Stimulated activated CD4-positive, alpha-beta T cell treated with anti-CD3 and anti-CD28 coated beads, Interleukin-4, amount 100 ng/mL, for 1 hour (primary cell): ENCODE measurements at places on chromosomes 12 and 14.
A peak's percentile ranks its signal among the peaks of the same experiment; 100 is the strongest.

DNA sequence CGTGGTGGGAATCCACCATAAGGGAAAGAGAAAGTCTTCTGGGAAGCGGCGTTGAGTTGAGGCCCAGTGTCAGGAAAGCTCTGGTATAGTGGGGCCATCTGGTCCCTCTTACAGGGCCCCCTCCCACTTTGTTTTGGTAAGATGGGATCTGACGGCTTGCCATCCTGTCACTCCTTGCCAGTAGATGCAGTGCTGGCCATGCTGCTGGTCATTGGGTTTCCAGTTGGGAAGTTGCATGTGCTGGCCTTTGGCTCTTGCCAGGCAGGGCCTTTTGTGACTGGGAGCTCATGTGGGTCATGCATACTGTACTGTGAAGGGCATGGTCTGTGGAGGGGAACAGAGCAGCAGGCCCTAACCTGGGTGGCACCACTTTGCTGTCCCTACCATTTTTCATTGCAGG is 3.8 kb downstream of the TRAF3 start:
- no peak for DNase-seq

DNA sequence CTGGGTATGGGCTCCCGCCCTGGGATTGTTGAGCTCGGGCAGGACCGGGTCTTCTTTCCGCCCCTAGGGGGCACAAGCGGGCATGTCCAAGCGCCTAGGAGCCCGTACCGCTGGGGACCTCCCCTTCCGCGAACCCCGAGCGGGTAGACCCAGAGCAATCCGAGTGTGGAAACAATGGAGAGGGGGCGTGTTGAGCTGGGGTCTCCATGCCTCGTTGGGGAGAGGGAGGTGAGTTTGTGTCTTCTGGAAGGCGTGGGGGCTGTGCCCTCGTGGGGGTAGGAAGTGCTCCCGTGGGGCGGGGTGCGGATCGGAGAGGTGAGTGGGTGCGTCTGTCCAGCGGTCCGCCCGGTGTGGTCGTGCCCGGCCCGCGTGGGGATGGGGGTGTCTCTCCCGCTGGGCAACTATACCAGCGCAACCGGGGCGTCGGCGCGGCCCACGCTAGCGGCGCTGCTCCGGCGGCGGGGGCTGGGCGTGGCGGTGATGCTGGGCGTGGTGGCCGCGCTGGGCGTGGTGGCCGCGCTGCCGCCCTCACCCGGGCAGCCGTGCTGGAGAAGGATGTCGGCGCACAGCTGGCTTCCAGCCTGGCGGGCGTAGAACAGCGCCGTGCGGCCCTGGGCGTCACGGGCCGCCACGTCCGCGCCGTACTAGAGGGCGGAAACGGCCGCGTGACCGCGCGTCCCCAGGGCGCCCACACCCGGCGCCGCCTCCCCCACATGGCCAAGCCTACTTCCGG is 12.2 kb downstream of the AGAP2 start:
- DNase-seq = no peak

- DNase-seq = peak; percentile 15
Observed at GRCh38 chr12:109777544-109777943, 55.7 kb downstream of the TRPV4 start.

GRCh38 chr12:88383405-88383804 is 196.9 kb downstream of the KITLG start:
- no peak for DNase-seq

DNA sequence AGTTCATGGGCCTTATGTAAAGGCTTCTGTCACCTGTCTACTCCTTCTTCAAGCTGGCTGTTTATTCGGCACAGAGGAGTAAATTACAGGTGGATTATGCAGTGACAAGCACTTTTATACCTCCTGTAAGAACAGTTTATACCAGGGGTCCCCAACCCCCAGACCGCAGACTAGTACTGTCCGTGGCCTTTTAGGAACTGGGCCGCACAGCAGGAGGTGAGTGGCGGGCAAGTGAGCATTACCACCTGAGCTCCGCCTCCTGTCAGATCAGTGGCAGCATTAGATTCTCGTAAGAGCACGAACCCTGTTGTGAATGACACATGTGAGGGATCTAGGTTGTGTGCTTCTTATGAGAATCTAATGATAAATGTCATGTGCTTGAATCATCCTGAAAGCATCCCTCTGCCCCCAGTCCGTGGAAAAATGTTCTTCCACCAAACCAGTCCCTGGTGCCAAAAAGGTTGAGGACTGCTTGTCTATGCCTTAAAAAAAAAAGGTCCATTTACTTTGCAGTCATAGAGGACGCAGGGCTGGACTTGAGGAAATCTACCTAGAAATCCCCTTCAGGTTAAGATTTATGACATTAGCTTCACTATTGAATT is 78.8 kb downstream of the ETV6 start:
- no peak for DNase-seq

DNA sequence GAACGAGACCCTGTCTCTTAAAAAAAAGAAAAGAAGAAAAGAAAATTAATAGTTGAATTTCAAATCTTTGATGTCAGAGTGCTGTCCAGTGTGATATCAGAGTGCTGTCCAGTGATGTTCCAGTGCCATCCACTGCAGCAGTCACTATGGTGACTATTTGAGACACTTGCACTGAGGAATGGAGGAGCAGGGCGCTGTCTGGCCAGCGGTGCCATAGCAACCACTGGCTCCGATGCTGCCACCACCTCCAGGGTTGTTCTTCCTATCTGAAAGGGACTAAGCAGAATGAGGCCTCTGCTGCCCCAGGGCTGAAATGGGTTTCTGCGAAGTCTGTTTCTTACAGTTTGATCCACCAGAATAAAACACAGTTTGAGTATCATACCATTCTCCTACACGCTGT is 272.9 kb downstream of the NUAK1 start:
- DNase-seq = no peak

GRCh38 chr12:18461758-18462157 is 200.4 kb downstream of the PIK3C2G start:
- no peak for DNase-seq

GRCh38 chr12:53478865-53479264 is 20.4 kb downstream of the MAP3K12 start:
- DNase-seq = no peak

GRCh38 chr14:73695997-73696396 is 18.2 kb downstream of the PNMA1 start:
- DNase-seq = no peak

GRCh38 chr12:121388421-121388981 is 11.4 kb upstream of the RNF34 start:
- DNase-seq = no peak

GRCh38 chr12:49121047-49121696 is 10.0 kb downstream of the TUBA1B start:
- no peak for DNase-seq

DNA sequence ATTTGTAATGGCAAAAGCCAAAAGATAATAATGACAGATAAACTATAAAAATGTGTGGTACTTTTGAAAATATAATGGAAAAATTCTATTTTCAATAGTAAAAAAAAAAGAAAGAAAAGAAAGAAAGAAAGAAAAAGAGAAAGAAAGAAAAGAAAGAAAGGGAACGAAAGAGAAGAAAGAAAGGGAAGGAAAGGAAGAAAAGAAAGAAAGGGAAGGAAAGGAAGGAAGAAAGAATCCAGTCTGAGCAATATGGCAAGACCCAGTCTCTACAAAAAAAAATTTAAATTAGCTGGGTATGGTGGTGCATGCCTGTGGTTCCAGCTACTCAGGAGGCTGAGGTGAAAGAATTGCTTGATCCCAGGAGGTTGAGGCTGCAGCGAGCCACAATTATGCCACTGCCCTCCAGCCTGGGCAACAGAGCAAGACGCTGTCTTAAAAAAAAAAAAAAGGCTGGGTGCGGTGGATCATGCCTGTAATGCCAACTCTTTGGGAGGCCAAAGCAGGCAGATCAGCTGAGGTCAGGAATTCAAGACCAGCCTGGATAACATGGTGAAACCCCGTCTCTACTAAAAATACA is 38.4 kb downstream of the EAPP start:
- DNase-seq = no peak

DNA sequence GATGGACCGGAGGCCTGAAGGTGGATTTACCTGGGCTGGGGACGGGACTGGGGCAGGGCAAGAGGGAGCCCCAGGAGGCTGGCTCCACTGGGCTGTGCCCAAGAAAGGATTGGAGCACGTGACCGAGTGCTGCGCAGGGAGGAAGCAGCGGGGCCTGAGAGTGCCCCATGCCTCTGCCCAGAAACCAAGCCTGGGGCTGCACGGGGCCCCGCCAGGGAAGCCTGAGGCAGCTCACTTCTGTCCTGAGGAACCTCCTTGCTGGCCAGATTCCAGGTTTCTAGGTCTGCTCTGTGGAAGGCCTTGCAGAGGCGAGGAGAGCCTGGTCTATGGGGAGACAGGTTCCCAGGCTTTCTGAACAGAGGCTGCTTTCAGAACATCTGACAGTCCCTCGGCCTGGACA is 10.4 kb downstream of the NGB start:
- DNase-seq = no peak

DNA sequence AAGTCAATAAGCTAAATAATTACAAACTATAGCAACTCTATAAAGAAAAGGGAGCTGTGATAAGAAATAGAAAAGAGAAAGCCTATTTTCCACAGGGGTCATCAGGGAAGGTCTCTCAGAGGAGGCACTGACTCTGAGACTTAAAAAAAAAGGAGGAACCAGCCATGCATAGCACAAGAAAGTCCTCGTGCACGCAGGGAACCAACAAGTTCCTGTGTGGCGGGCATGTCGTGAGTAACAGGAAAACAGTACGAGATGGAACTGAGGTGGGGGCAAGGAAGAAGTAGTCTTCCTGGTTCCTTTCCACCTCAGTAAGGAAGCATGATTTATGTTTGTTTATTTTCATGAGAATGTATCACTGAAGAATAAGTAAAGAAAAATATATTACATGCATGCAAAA is 367.0 kb upstream of the TMEM132C start:
- DNase-seq = no peak
